ENCODE measurements at places on chromosomes 5 and 9.

DNA sequence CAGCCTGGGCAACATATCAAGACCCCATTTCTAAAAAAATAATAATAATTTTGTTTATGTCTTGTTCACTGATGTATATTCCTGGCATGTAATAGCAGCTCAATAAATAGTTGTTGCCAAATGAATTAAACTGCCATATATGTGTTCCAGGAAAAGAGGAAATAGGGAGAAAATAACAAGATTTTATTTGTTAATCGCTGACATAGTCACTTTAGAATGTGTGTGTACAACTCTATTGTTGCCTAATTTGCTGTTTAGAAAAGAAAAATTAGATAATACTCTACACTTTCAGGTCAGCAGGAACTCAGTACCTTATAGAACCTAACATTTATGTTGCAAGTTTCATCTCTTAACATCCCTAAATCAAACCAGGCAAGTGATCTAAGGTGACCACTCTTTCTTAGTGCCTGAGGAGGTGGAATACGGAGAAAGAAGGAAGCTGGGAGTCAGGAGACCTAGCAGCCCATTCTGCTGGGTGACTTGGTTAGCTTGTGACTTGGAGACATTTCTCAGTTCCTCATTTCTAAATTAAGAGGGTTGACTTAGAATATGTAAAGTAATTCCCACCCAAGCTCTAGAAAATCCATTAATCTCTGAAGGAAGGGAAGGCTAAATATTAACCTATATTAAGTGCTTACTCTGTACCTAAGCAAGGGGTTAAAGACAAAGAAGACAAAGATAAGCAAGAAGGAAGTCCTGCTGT, 110.3 kb upstream of the IQGAP2 start:
- DNase-seq = no peak

DNA sequence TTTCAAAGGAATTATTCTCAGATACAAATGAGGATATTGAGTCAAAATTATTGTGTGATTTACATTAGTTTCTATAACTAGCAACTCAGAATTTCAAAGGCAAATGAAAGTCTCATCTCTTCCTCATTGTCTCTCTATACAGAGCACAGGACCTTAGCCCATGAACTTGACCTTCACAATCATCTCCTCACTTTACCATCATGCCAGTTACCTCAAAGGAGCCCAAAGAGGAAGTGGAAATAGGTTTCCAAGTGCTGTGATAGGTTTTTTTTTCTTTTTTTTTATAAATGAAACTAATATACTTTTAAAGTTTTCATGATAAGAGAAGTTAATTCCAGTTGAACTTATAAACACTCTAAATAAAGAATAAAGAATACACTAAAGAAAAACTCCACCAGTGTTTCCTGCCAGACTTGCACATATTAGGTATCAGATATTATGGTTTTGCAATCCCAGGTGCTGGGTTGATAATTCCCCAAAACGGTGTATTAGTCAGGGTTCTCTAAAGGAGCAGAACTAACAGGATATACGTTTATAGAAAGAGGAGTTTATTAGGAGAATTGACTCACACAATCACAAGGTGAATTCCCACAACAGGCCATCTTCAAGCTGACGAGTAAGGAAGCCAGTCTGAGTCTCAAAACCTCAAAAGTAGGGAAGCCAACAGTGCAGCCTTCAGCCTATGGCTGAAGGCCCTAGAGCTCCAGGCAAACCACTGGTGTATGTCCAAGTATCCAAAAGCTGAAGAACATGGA, 50.1 kb upstream of the ADAMTS16 start:
- no peak for DNase-seq

DNA sequence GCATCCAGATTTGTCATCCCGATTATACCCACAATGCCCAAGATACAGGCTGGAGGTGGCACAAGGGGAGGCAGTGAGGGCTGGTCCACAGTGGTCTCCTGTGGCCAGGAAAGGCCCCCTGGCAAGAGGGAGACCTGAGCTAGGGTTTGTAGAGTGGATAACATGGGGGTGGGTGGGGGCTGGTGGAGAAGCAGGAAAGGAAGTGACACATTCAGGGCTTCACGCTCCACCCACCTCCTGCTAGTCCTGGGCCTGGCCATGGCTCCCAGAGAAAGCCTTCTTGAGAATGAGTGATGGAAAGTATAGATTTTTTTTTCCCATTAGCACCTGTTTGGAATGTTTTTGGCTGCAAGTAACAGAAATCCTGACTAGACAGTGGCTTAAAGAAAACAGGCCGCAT, 81.3 kb downstream of the ANKRD33B start:
- no peak for DNase-seq

DNA sequence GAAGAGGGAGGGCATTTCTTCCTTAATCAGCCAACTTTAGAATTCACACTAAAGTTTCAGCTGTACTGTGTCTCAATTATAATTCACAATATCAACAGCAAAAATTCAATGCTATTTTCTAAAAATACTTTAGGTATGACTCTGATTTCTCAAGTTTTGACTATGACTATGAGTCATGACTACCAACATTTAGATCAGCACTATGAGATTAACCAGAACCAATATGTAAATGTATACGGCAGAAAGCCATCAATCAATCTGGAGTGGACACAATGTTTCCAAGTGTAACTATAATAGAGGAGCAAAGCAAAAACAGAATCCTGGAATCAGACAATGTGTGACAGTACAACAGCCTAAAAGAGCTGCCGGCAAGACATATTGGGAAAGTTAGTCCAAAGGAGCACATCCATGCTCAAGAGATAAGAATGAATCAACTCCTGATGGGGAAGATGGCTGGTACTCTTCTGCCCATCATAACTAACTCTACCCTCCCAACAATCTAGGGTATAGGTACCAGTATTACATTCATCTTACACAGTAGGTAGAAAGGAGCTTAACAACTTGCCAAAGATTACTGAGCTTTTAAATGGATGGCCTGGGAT, 294.4 kb downstream of the SEMA5A start:
- no peak for DNase-seq

- DNase-seq = no peak
Observed at GRCh38 chr5:84825606-84826005, 440.9 kb upstream of the EDIL3 start.

GRCh38 chr5:117414926-117415325, 840.3 kb upstream of the SEMA6A start:
- DNase-seq = no peak

GRCh38 chr5:57550132-57550531, 67.5 kb upstream of the ACTBL2 start:
- DNase-seq = no peak

DNA sequence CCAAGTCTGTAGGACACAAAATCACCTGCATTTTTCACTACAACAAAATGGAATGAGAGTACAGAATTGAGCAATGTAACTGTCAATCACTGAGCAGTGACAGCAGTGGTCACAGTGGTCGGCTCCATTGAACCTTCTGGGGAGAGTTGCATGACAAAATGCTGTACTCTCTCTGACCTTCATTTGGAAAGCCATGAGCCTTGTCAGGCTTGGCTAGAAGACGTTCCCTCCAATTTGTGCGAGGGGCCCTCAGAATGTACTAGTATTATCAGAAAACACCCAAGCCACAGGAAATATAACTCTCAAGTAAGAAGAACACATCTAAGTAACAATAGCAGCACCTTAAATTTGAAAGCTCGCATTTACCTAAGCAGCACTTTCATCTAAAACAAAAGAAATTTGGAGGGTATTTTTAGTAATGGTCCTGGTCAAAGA, 425.6 kb upstream of the MEF2C start:
- DNase-seq = no peak

DNA sequence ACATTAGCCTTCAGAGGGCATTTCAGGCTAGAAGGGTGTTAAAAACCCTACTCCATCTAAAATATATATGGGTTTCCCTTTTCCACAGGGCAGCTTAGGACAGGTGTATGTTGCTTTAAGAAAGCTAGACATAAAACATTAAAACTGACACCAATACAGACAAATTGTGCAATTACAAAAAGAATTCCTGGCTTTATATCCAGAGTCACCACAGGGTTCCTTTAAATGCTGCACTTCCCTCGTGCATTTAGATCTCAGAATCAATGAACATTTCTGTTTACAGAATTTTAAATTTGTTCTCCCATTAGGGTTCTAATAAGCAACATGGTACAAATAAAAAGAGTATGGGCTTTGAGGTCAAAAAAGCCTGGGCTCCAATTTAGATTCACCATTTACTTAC, 170.2 kb downstream of the MAPKAP1 start:
- DNase-seq = no peak

DNA sequence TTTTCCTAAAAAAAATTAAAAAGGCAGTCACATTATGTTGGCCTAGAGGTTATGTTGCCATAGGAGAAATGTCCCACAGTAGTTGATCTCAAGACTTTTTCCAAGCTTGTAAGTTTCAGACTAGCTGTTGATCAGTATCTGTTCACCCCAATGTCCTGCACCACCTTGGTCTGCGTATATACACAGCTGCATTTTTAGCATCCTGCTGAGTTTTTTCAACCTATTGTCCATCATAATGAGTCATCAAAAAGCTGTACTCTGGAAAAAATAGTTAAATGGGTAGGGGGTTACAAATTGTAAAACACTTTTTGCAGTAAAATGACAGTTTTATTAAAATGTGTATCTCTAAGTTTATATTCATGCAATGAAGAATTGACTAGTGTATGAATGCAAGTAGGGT, 53.2 kb upstream of the TMEM171 start:
- no peak for DNase-seq

- no peak for DNase-seq
Observed at GRCh38 chr5:110008131-110008530, 318.4 kb downstream of the MAN2A1 start.

DNA sequence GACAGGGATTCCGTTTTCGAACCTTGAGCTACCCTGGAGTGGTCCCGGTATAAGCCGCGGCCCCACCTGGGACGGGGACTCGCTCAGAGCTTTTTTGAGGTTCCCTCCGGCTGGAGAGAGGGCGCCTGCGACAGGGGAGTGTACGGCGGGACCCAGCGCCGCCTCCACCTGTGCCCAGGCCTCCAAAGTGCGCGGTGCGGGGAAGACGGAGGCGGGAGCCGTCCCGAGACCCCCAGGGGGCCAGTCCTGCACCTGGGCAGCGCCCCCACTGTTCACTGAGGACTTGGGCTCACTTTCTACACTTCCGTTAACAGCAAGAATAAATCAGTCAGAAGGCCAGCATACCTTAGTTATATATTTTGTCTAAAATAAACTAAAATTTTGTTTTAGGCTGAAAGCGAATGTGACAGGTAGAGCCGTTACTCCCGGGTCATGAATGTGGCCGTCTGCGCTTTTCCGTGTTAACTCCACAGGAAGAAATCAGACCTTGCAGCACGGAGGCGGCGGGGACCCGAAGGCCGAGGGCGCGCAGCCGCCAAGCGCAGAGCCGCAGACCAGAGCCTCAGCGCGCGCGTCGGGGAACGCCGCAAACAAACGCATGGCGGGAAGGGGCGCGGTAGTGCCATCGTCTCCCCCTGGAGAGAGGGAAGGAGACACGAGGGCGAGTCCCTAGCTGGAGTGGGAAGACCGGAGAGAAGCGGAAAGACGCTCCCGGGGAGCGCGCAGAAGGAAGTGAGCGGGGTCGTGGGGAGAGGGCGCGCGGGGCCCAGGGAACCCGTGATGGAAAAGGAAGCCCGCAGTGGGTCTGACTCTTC, 14.1 kb downstream of the TRIM7 start:
- no peak for DNase-seq

DNA sequence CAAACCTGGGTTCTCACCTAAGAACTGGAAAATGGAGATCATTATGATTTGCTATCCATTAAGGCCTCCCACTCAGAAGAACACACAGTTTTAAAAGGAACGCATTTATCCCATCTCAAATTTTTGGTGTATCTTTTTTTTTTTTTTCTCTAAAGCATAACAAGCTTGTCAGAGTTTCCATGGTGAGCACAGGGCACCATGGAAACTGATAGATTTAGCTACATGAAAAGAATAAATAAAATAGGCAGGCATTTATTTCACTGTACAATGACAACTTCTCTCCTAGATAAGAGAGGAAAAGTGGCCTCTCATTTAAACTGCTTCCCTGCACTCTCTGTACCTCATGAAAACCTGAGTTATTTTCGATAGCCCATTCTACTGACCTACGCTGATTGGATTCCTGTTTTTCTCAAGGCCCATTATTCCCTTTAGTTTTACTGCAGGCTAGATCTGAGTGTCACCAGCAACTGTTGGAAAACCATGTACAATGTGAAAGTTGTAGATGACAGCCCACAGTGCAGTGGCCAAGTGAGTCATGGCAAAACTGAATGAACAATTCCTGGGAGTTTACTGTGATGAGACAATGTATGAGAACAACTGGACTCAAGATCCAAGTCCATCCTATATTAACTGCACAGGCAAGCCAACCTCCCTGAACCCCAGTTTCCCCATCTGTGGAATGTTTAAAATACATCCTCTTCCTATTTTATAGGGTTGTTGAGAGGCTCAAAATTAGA, 4.3 kb upstream of the GDA start:
- no peak for DNase-seq

GRCh38 chr5:135034963-135035677, 1.1 kb upstream of the PITX1 start:
- no peak for DNase-seq

DNA sequence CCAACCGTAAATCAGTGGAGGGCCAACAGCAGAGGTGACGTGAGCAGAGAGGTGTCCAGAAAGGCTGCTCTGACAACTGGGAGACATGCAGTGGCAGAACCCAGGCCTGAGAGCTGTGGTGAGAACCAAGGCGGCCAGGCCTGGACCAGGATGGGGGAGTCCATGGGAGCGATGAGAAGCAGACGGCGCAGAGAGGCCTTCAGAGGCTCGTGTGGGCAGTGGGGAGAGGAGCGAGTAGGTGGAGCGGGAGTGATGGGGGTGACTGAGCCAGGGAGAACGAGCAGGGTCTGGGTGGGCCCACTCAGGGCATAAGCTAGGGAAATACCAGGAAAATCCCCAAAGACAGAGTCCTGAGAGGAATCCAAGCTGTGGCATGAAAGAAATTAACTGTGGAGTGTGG, 7.9 kb upstream of the IL3 start:
- no peak for DNase-seq

DNA sequence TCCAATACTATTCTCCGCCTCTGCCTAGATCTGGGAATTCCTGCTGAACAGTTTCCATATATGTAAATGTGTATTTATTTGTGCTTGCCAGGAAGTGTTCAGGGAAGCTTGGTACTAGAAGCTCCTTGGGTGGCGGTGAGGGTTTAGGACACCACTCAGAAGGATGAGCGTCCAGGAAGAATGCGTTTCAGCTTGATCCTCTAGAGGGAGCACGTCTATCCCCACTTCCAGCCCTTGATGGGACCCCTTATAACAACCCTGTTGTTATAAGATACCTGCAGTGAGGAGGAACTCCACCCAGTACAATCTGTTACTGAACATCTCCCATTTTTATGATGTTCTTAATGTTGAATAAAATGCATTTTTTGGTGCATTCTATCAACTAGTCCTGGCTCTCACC, 88.9 kb downstream of the CYFIP2 start:
- DNase-seq = no peak

DNA sequence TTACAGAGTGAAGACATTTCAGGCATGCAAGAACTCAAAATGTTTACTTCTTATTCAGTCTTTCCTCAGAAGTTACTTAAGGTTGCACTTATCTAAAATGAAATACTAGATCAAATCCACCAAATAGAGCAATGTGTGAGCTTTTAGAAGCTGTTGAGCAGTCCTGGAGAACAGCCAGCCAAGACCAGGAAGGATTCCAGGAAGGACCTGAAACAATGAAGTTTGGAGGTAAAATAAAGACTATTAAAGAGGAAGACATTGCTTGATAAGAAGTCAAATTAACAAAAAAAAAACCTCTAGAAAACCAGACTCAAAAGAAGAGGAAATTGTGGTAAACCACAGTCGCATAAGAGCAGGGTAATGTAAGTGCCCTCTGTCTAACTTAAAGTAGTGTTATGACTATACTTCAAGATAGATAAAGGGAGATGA, 156.2 kb upstream of the S1PR3 start:
- DNase-seq = no peak

- no peak for DNase-seq
Observed at GRCh38 chr9:104068546-104068945, 25.6 kb upstream of the SMC2 start.
